ENCODE measurements at places on chromosomes 3 and 15. TPM values are rescaled to one million over a fixed set of nuclear protein-coding genes. Genes with fewer than 3 reads are reported as not detected.

Gene TRH
- not detected for polyA plus RNA-seq

Gene CTXN2
- polyA plus RNA-seq: not detected

Gene ITIH1
- not detected for polyA plus RNA-seq

Gene TMEM45A
- 14.7 TPM for polyA plus RNA-seq

Gene GP9
- not detected for polyA plus RNA-seq

Gene CD200
- 0.12 TPM for polyA plus RNA-seq

Gene ABI3BP
- 0.68 TPM for polyA plus RNA-seq
